LHCN-M2 (cell line): ENCODE measurements at places on chromosomes 13 and 19.
A peak's percentile ranks its signal among the peaks of the same experiment; 100 is the strongest.

- peak; percentile 5 for DNase-seq
Observed at GRCh38 chr13:21837841-21838551, 167.1 kb downstream of the FGF9 start.

GRCh38 chr13:48600374-48601364, 53.1 kb upstream of the CYSLTR2 start:
- peak; percentile 72 for DNase-seq

DNA sequence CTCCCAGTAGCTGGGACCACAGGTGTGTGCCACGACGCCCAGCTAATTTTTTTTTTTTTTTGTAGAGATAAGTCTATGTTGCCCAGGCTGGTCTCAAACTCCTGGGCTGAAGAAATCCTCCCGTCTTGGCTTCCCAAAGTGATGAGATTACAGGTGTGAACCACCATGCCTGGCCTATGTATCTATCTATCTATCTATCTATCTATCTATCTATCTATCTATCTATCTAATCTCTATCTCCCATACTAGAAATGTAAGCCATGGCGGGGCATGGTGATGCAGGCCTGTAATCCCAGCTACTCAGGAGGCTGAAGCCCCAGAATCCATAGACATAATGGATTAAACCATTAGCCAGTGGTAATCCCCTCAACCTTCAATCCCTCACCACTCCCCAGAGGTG, 6.5 kb upstream of the SERTAD3 start:
- DNase-seq = no peak

DNA sequence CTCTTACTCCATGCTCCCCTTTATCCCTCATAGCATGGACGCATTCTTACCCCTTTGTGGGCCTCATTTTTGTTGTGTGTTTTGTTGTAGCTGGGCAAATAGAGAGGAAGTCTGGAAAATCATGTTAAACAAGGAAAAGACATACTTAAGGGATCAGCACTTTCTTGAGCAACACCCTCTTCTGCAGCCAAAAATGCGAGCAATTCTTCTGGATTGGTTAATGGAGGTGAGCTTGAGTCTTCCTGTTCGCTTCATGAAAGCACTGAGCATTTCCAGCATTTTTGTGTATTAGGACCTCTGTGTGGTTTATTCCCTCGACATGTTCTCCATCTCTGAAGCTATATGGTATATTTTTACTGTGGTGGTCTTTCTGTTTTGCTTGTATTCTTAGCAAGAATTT, 5.5 kb downstream of the CCNE1 start:
- no peak for DNase-seq

DNA sequence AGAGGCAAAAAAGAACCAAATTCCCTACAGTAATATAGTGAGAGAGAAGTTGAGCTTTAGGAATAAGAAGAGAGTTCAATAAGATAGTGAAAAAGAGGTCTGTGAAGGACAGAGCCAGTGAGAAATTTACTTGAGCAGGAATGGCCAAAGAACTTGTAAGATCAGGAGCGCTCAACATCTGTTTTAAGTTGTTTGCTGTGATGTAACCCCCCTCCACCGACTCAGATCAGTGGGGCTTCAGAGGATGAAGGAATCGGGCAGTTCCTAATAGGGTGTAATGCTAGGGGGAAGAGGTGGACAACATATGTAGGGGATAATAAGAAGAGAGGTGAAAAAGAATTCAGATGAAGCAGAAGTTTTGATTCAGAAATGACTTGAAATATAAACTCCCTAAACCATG, 85.3 kb upstream of the FNDC3A start:
- no peak for DNase-seq

- DNase-seq = no peak
Observed at GRCh38 chr19:6694147-6694815, 24.3 kb upstream of the TNFSF14 start.

DNA sequence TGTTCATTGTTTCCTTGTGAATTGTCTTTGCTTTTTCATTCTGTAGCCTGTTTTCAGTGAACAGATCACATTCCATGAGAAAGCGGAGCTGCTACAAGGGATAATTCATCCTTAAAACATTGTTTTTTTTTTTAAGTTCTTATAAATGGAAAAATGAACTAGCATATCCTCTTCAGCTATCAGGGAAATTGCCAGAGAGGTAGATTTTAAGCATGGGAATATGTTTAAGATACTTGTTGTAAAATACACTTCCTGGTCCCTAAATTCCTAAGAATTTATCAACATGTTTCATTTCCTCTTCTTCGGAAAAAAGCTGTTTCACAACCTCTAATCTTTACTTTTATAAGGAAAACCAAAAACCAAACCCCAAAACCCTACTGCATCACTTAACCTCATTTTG, 238.0 kb downstream of the POSTN start:
- DNase-seq = peak; percentile 19

GRCh38 chr19:3116621-3117020, 19.2 kb upstream of the GNA15 start:
- no peak for DNase-seq

DNA sequence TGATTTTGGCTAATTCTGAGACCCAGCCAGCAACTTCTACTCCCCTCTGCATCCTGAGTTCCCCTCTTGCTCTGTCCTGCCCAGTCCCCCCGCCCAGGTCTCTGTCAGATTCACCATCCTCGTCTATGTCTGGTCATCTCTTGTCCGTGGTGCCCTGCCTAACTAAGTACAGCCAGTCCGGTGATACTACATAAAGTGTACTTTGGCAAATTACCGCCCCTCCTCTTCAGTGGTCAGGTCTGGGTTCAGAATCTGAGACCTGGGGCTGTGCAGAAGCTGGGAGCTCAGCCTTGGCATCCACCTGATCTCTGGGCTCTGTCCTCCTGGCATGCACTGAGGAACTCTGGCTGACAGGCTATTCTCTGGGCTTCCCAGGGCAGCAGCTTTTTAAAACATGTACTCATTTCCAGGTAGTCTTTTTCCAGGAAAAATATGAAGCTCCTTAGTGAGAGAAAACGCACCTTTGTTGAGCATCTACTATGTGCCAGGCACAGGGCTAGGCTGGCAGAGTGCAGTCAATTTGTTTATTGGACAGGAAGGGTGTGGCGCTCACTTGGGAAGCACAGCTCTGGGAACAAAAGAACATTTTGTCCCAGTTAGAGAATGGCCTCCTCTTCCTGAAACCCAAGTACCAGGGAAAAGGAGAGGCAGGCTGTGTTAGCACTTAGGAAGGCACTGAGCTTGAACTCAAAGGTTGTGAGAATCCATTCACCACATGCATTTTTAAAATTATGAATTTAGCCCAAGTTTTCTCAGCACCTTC, 88.9 kb downstream of the TSHZ3 start:
- peak; percentile 55 for DNase-seq

- no peak for DNase-seq
Observed at GRCh38 chr19:16285769-16286498, 38.7 kb upstream of the KLF2 start.
